Heart right ventricle (tissue), 16 donors: ENCODE measurements at places on chromosomes 7 and 10. TPM values are rescaled to one million over a fixed set of nuclear protein-coding genes. Genes with fewer than 3 reads are reported as not detected.

- no peak for DNase-seq
Measured at GRCh38 chr7:108660465-108660864, 90.8 kb downstream of the DNAJB9 start.

GRCh38 chr10:127243490-127244272 lies 47.3 kb upstream of the INSYN2A start:
- peak; percentile 21 for DNase-seq

Gene ITPRID1
- not detected for total RNA-seq

Gene INA
- not detected for total RNA-seq

Gene ERVW-1
- not detected for total RNA-seq

DNA sequence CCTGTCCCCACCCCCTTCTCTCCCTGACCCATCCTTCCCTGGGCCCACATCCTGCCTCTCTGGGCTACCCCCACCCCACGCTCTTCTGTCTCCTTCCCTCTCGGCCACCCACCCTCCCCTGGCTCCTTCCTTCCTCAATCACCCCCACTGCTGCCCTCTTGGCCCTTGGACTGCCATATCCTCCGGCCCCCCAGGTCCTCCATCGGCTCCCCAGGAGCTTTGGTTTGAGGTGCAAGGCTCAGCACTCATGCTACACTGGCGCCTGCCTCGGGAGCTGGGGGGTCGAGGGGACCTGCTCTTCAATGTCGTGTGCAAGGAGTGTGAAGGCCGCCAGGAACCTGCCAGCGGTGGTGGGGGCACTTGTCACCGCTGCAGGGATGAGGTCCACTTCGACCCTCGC lies 10.9 kb downstream of the EPHB6 start:
- DNase-seq = no peak

GRCh38 chr10:33652870-33653269 lies 318.4 kb upstream of the NRP1 start:
- no peak for DNase-seq

Gene SCART1
- total RNA-seq = 0.56 TPM

GRCh38 chr7:151231080-151231479 lies 1.2 kb upstream of the CHPF2 start:
- no peak for DNase-seq

Gene ARL5B
- 8.0 TPM for total RNA-seq

GRCh38 chr10:44385026-44385695 lies at the start of gene CXCL12:
CXCL12 (minus strand) TSS chr10:44385097; CDS start chr10:44385005, 92 bp downstream.
- DNase-seq = peak; percentile 73

Gene ACTL6B
- not detected for total RNA-seq
